ENCODE measurements at places on chromosomes 2 and 18. TPM values are rescaled to one million over a fixed set of nuclear protein-coding genes. Genes with fewer than 3 reads are reported as not detected.

GCG gene
- total RNA-seq, result not detected

SLC14A1 gene
- total RNA-seq, result 3.6 TPM

SCTR gene
- total RNA-seq, result not detected

GRCh38 chr2:120853306-120854013, 117.8 kb downstream of the GLI2 start:
- no peak for DNase-seq
- H3K36me3 ChIP-seq, result no peaks in the 10 kb centered on the region
- no peak overlapping the region for H3K4me3 ChIP-seq
- no peaks in the 10 kb centered on the region for H3K27me3 ChIP-seq

DNA sequence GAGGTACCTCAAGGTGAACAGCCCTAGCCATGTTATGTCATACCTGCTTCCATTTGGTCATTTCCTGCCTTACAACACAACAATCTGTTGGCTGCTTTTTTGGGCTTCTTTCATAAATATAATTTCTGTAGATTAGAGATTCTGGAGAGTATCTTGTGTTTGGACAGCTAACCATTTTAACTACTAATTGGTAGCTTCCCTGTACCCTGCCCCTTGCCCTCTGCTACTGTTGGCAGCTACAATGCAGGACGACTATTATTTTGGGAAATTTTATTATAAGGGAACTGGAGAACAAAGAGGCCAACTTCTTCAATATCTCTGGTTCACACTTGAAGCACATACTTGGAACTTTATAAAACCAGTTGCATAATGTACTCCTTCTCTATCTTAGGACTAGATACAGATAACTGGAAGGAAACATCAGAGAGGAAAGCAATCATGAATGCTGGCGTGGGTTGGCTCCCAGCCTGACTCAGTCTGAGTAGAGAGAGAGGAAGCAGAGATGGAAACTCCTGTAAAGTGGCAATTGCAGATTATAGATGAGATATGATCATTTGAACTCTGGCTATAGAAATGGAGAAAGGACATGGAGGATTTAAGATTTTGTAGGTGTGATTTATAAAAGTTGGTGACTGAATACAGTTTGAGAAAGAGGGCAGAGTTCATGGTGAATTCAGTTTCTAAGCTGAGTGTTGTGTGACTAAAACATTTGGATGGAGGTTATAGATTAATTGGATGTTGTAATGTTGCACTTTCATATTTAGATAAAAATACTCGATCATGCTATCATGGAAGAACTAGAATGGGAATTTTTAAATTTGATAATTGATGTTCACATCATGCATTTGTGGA, 74.5 kb downstream of the MDH1 start:
- no peak overlapping the region for H3K4me3 ChIP-seq
- H3K27ac ChIP-seq, result no peak overlapping the region
- DNase-seq, result no peak
- no peaks in the 10 kb centered on the region for H3K4me1 ChIP-seq

DNA sequence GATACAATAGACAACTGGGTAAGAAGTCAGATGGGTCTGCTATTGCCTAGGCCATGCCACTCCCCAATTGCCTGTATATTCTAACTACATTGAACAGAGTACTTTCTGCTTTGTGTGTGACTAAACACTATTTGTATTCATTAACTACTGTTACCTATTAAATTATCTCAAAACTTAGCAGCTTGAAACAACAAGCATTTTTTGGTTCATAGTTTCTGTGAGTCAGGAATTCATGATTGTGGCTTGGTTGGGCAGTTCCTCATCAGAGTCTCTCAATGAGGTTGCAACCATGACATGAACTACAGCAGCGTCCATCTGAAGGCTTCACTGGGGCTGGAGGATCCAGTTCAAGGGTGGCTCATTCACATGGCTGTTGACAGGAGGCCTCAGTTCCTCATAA, 205.7 kb downstream of the EN1 start:
- no peak for DNase-seq
- H3K4me3 ChIP-seq, result no peak overlapping the region
- H3K36me3 ChIP-seq, result no peaks in the 10 kb centered on the region
- H3K4me1 ChIP-seq, result no peaks in the 10 kb centered on the region
- H3K27me3 ChIP-seq, result no peaks in the 10 kb centered on the region

- H3K4me3 ChIP-seq, result no peak overlapping the region
- no peaks in the 10 kb centered on the region for H3K27me3 ChIP-seq
- H3K27ac ChIP-seq, result no peak overlapping the region
- H3K4me1 ChIP-seq, result no peaks in the 10 kb centered on the region
- DNase-seq, result no peak
- no peaks in the 10 kb centered on the region for H3K36me3 ChIP-seq
Measured at GRCh38 chr2:166126007-166126639, 1.7 kb downstream of the SCN1A start.

DNA sequence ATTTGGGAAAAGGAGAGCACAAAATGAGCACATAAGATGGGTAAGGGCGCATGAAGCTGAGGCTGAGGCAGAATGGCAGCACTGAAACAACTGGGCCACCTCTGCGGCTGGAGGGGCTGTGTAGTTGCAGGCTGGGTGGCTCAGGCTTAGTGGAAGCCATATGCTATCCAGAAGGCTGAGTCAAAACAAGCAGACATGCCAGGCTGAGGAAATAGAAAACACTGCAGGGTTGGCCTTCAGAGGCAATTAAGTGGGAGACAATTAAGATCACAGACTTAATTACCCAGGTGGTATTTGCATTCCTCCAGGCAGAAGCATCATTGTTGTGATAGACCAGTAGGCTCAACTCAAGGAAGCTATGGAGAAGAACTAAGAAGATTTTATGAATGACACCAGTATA, 11.4 kb upstream of the XPO1 start:
- H3K4me3 ChIP-seq, result no peak overlapping the region
- no peak overlapping the region for H3K27ac ChIP-seq
- H3K36me3 ChIP-seq, result no peaks in the 10 kb centered on the region
- no peak for DNase-seq
- no peaks in the 10 kb centered on the region for H3K27me3 ChIP-seq
- no peaks in the 10 kb centered on the region for H3K4me1 ChIP-seq

DNA sequence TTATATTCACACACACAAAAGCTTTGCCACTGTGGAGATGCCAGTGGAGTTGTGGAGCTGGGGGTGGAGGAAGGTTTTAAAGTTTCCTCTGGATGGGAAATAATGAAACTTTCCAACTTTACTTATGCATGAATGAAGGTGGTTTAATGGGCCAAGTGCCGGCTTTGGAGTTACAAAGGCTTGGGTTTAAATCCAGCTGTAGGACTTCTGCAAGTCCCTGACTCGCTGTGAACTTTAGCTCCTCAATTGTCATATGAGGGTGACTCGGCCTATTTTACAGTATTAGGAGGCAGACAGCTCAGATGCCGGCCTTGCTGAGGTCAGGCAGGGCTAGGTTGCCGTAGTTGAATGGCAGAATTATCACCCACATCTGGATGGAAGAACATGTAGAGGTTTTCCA, 415.8 kb upstream of the TRIB2 start:
- H3K27me3 ChIP-seq, result no peaks in the 10 kb centered on the region
- peaks cover 39% of the 10 kb centered on the region for H3K4me1 ChIP-seq
- DNase-seq, result no peak
- H3K27ac ChIP-seq, result no peak overlapping the region
- no peak overlapping the region for H3K4me3 ChIP-seq
- H3K36me3 ChIP-seq, result no peaks in the 10 kb centered on the region

- H3K27ac ChIP-seq, result peak overlapping the region; percentile 58
- no peaks in the 10 kb centered on the region for H3K36me3 ChIP-seq
- H3K4me3 ChIP-seq, result peak overlapping the region; percentile 18
- peaks cover 86% of the 10 kb centered on the region for H3K4me1 ChIP-seq
Measured at GRCh38 chr2:105802587-105802986, 57.9 kb downstream of the NCK2 start.

- H3K36me3 ChIP-seq, result no peaks in the 10 kb centered on the region
- no peak overlapping the region for H3K4me3 ChIP-seq
- peaks cover 27% of the 10 kb centered on the region for H3K4me1 ChIP-seq
- no peak for DNase-seq
Measured at GRCh38 chr2:59882822-59883221, 670.6 kb downstream of the BCL11A start.

DNA sequence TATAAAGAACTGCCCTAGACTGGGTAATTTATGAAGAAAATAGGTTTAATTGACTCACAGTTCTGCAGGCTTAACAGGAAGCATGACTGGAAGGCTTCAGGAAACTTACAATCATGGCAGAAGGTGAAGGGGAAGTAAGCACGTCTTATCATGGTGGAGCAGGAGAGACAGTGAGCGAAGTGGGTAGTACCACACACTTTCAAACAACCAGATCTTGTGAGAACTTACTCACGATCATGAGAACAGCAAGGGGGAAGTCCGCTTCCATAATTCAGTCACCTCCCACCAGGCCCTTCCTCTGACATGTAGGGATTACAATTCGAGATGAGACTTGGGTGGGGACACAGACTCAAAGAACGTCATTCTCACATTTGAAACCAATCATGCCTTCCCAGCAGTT, 260.1 kb upstream of the FAM98A start:
- H3K4me3 ChIP-seq, result no peak overlapping the region
- no peak for DNase-seq
- no peaks in the 10 kb centered on the region for H3K4me1 ChIP-seq

DNA sequence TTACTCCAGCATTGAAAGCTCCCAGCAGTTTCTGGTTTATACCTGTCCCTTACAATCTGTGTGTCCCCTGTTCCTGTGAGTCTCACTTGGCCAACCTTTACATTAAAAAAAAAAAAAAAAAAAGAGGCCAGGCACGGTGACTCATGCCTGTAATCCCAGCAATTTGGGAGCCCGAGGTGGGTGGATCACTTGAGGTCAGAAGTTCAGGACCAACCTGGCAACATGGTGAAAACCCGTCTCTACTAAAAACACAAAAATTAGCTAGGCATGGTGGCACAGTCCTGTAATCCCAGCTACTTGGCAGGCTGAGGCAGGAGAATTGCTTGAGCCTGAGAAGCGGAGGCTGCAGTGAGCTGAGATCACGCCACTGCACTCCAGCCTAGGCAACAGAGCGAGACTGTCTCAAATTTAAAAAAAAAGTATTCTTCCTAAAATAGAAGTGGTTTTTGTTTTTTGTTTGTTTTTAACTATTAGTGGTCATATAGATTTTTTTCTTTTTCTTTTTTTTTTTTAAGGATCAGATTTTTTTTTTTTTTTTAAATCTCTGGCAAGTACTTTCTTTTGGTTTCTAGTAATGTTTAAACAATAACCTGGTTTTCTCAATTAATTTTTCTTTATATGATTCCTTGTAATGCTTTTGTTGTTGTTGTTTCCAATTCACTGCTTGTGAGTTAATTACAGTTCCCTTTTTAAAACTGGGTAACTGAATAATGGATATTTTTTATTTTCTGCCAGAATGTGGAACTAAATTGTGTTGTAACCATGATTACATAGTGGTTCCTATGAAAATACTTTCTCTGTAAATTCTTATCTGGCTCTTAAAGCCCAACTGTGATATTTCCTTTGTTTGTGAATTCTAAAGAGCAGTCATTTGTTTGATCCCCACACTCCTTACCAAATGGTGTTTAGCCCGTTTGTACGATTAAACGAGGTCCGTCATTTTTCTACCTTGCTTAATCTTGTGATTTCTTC, 116.8 kb downstream of the CTAGE1 start:
- no peaks in the 10 kb centered on the region for H3K36me3 ChIP-seq
- H3K27me3 ChIP-seq, result no peaks in the 10 kb centered on the region
- H3K4me3 ChIP-seq, result no peak overlapping the region
- H3K4me1 ChIP-seq, result no peaks in the 10 kb centered on the region

DNA sequence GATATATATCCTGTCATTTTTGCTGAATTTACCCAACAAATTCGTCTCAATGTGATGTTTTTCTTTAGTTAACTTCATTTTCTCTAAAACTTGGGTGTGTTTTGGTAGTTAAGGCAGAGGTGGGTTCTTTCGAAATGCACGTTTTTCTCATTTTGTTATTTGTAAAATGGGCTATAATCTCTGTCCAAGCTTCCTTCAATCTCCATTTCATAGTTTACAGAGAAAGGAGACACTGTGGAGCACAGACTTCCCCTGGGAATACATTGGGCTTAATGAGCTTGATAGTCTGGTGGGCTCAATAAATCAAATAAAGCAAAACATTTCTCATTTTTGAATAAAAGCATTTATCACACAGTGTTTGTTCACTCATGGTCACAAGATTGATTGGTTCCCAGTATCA, 145.1 kb downstream of the AGPS start:
- DNase-seq, result no peak
- no peaks in the 10 kb centered on the region for H3K27me3 ChIP-seq

GRCh38 chr2:223841436-223842190, 4.2 kb upstream of the AP1S3 start:
- peaks cover 3% of the 10 kb centered on the region for H3K4me1 ChIP-seq
- H3K27ac ChIP-seq, result no peak overlapping the region
- no peaks in the 10 kb centered on the region for H3K36me3 ChIP-seq
- H3K4me3 ChIP-seq, result no peak overlapping the region

DNA sequence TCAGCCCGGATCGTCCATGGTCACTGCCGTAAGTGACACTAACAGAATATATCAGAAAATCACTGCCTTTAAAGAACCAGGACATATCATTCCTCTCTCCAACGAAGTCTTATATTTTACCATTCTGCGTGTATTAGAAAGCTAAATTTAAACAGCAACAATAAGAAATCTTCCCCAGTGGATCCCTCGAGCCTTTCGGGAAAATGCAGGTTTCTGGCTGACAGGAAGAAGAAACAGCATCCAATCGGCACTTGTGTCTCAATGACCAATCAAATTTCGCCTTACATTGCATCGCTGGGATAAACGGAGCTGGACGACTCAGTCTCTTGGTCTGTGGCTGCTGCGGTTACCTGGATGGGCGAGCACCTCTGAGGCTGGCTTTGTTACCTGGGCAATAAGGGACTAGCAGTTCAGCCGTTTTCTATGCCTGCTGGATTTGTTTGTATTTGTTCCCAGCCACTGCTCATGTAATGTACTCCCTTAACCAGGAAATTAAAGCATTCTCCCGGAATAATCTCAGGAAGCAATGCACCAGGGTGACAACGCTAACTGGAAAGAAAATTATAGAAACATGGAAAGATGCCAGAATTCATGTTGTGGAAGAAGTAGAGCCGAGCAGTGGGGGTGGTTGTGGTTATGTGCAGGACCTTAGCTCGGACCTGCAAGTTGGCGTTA, at the start of gene DUSP19:
Gene DUSP19, plus strand, starts transcription at position 284 of the 675 bp plus-strand sequence. Its CDS starts 187 bp downstream, at position 471.
- peak; percentile 58 for DNase-seq
- H3K4me3 ChIP-seq, result peak within 1 kb of the TSS; percentile 90
- H3K27me3 ChIP-seq, result no peaks in the 10 kb centered on the region
- H3K36me3 ChIP-seq, result no peaks in the 10 kb centered on the region

GRCh38 chr2:189113963-189114362, 65.6 kb downstream of the COL5A2 start:
- no peaks in the 10 kb centered on the region for H3K27me3 ChIP-seq
- H3K27ac ChIP-seq, result no peak overlapping the region
- H3K4me3 ChIP-seq, result no peak overlapping the region
- no peaks in the 10 kb centered on the region for H3K36me3 ChIP-seq
- DNase-seq, result no peak

GRCh38 chr18:28171837-28172236, 5.1 kb downstream of the CDH2 start:
- no peak overlapping the region for H3K27ac ChIP-seq
- no peak overlapping the region for H3K4me3 ChIP-seq
- H3K4me1 ChIP-seq, result no peaks in the 10 kb centered on the region
